ENCODE measurements at places on chromosomes 12 and 14. TPM values are rescaled to one million over a fixed set of nuclear protein-coding genes. Genes with fewer than 3 reads are reported as not detected.

DNA sequence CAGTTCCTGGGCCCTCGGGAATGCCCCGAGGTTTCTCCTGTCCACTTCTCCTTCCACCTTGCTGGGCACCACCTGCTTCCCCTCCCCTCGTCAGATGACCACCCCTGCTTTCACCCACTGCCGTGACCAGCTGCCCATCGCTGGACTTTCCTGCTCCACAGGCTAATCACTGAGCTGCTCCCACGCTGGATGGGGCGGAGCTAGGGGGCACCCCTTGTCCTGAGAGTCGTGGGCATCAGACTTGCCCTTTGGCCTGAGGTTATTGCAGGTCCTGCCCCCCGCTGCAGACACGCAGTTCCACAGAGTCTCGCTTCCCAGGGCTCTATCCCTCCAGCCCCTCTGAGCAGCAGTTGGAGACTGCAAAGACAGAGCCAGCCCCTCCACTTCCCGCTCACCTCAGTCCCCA, 427 bp downstream of the SLC6A12 start:
- no peak for DNase-seq
- peaks cover 38% of the 10 kb centered on the region for H3K27me3 ChIP-seq
- H3K4me1 ChIP-seq, result no peaks in the 10 kb centered on the region
- H3K36me3 ChIP-seq, result no peaks in the 10 kb centered on the region
- no peak overlapping the region for H3K27ac ChIP-seq
- H3K4me3 ChIP-seq, result no peak overlapping the region

DNA sequence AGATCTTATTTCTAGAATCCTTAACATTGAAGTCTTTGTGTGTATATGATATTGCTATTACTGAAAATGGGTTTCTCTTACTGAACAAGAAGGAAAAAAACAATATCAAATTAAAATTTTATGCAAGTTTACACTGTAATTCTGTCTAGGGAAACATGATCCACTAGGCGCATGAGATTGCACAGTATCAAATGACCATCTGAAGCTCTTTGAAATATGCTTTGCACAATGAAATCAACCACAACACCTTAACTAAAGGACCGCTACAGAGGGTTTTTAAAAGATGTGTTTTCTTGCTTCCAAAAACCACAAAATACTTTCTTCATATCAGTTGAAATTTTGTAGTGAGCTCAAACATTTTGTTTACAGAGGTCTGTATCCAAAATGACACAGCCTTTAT, 15.1 kb upstream of the KERA start:
- no peak for DNase-seq
- H3K4me3 ChIP-seq, result no peak overlapping the region
- H3K27ac ChIP-seq, result no peak overlapping the region
- H3K4me1 ChIP-seq, result no peaks in the 10 kb centered on the region

GRCh38 chr12:3958534-3958933, 85.3 kb upstream of the PARP11 start:
- H3K27ac ChIP-seq, result no peak overlapping the region
- H3K36me3 ChIP-seq, result peaks cover 3% of the 10 kb centered on the region
- H3K27me3 ChIP-seq, result no peaks in the 10 kb centered on the region
- H3K4me3 ChIP-seq, result no peak overlapping the region
- no peak for DNase-seq
- peaks cover 15% of the 10 kb centered on the region for H3K4me1 ChIP-seq

GRCh38 chr12:118237052-118237665, 101.2 kb downstream of the PEBP1 start:
- no peak overlapping the region for H3K4me3 ChIP-seq
- peaks cover 17% of the 10 kb centered on the region for H3K4me1 ChIP-seq
- H3K27me3 ChIP-seq, result no peaks in the 10 kb centered on the region
- no peak for DNase-seq
- peak overlapping the region; percentile 61 for H3K27ac ChIP-seq
- peaks cover 41% of the 10 kb centered on the region for H3K36me3 ChIP-seq

Gene STYK1
- 8.4 TPM for total RNA-seq
